ENCODE measurements at places on chromosomes 16 and 17.
A peak's percentile ranks its signal among the peaks of the same experiment; 100 is the strongest.

DNA sequence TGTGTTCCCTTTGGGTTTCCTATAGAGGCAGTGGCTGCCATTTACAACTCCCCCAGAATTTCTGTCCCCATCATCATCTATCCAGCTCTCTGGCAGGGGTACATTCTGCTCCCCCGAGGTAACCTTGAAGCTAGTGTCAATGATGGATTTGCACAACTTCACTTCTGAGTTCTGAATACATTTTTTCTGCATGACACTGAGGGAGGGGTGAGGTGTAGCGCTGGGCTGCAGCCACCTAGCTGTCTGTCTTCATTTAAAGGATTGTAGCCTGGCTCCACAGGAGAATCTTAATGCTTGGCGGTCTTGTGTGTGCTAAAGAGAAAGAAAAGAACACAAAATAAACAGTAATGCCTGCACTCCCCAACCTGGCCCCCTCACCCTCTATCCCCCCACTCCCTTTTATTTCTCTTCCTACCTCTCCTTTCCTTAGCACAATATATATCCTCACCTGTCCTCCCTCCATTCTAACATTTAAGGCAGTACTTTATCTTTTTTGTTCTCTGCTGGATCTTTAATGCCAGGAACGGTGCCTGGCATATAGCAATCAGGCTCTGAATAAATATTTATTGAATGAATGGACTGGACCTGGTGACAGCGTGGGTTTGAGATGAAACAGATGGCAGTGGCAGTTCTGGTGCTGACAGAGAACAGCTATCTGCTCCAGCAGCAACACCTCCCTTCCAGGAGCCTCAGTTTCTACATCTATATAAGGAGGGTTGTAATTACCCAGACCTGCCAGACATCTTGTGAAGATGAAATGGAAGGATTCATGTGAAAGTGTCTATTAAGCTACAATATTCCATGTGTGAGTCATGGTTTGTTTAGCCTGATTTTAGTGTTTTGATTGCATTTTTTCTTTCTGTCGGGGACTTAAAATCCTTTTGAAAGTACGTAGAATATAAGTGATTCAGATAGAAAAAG, 163.5 kb upstream of the CDH11 start:
- DNase-seq: no peak

DNA sequence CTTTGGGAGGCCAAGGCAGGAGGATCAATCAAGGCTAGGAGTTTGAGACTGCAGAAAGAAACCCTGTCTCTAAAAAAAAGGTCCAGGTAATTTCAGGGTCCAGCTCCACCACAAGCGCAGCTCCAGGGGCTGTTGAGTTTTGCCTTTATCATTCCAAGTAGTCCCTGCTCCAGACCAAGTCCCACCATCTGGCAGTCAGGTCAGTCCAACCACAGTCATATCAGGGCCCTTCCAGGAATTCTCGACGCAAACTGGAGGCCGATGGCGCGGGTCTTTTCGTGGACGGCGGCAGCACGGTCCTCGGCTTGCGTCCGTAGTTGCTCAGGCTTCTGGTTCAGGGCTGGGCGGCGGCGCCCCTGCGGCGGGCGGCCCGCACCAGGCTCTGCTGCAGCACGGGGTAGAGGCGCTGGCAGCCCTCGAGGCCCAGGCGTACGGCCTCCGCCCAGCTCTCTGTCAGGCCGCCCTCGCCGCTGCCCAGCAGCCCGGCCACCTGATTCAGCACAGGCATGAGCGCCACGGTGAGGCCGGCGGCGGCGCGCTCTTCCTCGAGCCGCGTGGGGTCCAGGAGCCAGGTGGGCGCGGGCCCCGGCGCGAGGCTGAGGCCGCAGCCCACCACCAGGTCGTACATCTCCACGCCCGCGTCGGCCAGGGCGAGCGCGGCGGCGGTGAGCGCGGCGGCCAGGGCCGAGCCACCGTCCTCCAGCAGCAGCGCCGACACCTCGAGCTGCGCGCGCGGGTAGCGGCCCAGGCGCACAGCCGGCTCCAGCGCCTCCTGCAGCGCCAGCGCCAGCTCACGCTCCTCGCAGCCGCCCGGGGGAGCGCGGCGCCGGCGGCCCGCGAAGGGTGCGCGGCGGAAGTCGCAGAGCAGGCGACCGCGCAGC, 752 bp downstream of the EXOSC6 start:
- peak; percentile 5 for DNase-seq

GRCh38 chr17:3271072-3271848, 26.9 kb downstream of the OR3A1 start:
- no peak for DNase-seq

- DNase-seq: no peak
Observed at GRCh38 chr16:66211651-66212050, 154.8 kb upstream of the CDH5 start.

DNA sequence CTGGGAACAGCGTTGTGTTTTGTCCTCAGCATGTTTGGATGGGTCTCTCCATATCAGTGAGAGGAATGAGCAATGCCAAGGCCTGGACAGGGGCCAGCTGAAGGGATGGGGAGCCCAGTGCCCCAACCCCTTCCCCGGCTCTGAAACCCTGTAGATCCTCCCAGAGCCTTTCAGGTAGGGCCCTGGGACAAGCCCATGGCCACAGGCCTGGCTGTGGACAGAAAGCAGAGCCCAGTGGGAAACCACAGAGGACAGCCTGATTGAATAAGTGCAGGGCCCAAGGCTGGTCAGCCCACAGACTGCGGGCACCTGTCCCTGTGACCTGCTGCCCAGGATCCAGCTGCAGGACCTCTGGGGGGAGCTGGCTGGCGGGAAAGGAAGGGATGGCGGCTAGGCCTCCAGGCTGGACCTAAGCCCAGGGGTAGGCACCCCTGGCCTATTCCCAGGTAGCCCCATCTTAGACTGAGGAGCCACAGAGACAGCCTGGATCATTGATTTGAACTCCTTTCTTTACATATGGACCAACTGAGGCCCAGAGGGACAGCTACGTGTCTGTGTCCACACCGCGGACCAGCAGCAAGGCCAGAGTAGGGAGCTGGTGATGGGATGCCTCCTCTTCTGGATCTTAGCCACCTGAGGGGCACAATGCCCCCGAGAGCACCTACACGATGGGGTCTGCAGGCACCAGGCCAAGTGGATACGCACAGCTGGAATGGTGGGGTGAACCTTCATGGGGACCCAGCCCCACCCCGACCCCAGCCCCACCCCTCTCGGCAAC, 1.3 kb downstream of the CCDC102A start:
- no peak for DNase-seq

GRCh38 chr16:48126801-48127644, 28.8 kb downstream of the ABCC12 start:
- DNase-seq: no peak

- no peak for DNase-seq
Observed at GRCh38 chr17:10523064-10523463, 4.7 kb upstream of the MYH1 start.

GRCh38 chr16:48318630-48319029, 66.6 kb downstream of the SIAH1 start:
- peak; percentile 42 for DNase-seq

DNA sequence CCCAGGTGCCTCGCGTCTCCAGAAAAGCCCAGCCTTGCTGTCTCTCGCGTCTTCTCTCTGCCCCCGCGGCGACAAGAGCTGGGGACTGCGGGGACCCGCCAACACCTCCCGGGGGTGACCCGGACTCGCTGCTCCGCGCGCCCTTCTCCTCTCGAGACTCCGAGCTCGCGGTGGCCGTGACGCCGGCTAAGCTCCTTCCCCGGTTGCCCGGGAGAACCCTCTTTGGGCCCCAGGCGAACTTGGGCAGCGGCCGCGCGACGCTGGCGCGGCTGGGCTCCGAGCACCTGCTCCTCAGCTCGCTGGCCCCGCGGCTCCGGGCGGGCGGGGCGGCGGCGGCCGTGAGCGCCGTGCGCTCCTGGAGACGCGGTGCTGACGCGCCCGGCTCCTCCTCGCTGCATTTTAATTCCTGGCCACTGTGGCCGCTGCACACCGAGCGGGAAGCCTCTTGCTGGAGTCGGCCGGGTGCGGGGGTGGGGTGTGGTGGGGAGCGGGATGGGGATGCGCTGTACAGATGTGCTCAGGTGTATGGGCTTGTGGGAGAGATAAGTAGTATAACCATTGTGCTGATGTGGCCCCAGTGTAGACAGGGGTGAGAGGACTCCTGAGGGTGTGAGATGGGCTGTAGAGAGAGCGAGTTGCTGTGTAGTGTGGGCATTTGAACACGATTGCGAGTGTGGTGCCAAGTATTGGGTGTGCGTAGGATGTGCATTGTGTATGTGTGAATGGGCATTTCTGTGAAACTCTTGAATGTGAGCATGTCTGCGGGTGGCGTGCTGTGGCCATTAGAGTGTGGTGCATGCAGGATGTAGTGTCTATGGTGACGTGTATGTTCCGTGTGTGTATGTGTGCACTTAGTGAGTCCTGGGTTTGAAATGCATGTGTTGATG, at the start of gene ASIC2:
ASIC2 (minus strand) TSS at position 315 of the 887 bp plus-strand sequence.
- DNase-seq: peak; percentile 37

- no peak for DNase-seq
Observed at GRCh38 chr16:66928702-66929388, 3.5 kb upstream of the RRAD start.

GRCh38 chr17:16027708-16028584, 28.3 kb downstream of the TTC19 start:
- DNase-seq: no peak

GRCh38 chr17:55492781-55493341, 18.4 kb downstream of the SMIM36 start:
- no peak for DNase-seq

- DNase-seq: no peak
Observed at GRCh38 chr17:41772218-41772585, 14.3 kb downstream of the JUP start.

GRCh38 chr16:77637940-77638339, 84.4 kb upstream of the NUDT7 start:
- DNase-seq: no peak

GRCh38 chr17:49285716-49286115, 55.1 kb upstream of the PHOSPHO1 start:
- no peak for DNase-seq

DNA sequence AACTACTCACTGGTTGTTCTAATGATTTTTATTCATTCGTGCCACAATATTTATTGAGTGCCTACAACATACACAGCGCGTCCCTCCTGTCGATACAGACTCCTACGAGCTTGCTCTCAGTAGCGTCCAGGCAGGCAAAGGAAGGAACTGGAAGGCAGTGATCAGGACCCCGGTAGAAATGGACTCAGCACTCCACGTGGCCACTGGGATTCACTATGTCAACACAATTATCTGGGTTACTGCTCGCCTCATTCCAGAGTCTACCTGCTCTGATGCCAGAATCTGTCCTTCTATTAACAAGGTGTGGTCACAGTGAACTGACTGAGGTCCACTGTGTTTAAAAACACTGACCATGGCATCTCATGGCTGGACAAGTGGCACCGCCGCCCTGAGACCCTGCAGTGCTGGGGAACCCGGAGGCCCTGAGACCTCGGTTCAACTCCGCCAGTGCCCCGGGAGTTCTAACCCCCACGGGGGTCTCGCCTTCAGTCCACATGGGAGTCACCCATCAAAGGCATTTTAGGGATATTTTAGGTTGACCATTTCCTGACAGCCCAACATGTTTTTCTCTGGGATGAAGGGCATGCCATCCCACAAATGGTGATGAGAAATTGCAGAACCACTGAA, 71.4 kb downstream of the ZFHX3 start:
- DNase-seq: no peak

GRCh38 chr16:71754108-71754507, 29.6 kb upstream of the PHLPP2 start:
- DNase-seq: no peak

GRCh38 chr17:79590523-79590860, 20.4 kb downstream of the RBFOX3 start:
- no peak for DNase-seq

GRCh38 chr17:17598003-17598402, 6.5 kb upstream of the PEMT start:
- DNase-seq: no peak

GRCh38 chr17:2571523-2572303, 21.7 kb upstream of the PAFAH1B1 start:
- no peak for DNase-seq

DNA sequence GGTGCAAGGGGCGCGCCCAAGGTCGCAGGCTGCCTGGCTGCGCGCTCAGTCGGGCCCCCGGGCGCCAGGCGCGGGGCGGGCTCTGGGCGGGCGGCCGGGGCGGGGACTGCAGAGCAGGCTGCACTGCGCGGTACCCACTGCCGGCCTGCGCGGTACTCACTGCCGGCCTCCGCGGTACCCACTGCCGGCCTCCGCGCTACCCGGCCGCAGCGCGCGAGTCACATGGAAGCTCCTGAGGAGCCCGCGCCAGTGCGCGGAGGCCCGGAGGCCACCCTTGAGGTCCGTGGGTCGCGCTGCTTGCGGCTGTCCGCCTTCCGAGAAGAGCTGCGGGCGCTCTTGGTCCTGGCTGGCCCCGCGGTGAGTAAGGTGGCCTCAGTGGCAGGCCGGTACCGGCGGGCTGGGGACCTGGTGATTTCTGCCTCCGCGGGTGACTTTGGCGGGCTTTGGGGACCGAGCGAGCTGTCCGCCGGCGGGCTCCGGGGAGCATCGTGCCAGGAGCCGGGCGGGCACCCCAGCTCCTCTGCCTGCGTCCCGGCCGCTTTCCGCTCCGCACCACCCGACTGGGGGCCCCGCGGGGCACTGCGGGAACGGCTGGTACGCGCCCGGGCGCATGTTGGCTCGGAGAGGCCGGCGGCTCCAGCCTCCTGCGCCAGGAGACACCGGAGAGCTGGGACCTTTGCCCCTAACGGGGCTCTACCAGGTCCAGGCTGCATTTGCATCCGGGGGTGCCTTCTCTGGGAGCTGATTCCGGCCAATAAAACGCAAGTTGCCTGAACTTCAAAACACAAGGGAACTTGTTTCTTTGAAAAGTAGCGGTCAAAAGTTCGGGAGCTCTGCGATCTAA, at the start of gene SLC47A1:
SLC47A1 (plus strand) TSS at position 137 of the 844 bp plus-strand sequence; CDS start at position 223, 86 bp downstream.
- DNase-seq: no peak

- no peak for DNase-seq
Observed at GRCh38 chr17:56601591-56601990, 8.1 kb downstream of the NOG start.

- DNase-seq: no peak
Observed at GRCh38 chr17:79188685-79189084, 114.1 kb downstream of the ENGASE start.

DNA sequence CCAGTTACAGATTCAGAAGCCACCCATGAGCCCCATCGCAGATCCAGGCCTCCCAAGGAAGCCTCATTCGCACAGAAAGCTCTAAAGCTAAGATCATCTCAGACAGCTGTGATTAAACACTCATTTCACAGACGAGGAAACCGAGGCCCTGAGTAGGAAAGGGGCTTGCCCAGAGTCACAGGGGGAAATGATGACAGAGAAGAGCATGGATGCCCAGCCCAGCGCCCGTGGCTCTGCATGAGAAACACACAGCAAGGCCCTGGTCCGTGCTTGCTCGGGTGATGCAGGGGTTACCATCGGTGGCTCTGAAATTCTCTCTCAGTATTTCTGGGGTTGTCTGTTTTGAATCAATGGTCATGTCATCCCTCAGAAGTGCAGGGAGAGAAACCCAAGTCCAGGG, 109.6 kb downstream of the C16orf78 start:
- DNase-seq: no peak

GRCh38 chr17:46002311-46002972, 3.4 kb downstream of the STH start:
- peak; percentile 74 for DNase-seq

- no peak for DNase-seq
Observed at GRCh38 chr16:28318042-28318744, 25.9 kb downstream of the SBK1 start.
